ENCODE measurements at places on chromosomes 4 and X.

- no peak for DNase-seq
Observed at GRCh38 chr4:21888195-21888976, 60.2 kb downstream of the KCNIP4 start.

GRCh38 chr4:185792384-185793115 lies 19.4 kb downstream of the SORBS2 start:
- no peak for DNase-seq

- DNase-seq = no peak
Observed at GRCh38 chr4:36919721-36920120, 324.8 kb upstream of the NWD2 start.

DNA sequence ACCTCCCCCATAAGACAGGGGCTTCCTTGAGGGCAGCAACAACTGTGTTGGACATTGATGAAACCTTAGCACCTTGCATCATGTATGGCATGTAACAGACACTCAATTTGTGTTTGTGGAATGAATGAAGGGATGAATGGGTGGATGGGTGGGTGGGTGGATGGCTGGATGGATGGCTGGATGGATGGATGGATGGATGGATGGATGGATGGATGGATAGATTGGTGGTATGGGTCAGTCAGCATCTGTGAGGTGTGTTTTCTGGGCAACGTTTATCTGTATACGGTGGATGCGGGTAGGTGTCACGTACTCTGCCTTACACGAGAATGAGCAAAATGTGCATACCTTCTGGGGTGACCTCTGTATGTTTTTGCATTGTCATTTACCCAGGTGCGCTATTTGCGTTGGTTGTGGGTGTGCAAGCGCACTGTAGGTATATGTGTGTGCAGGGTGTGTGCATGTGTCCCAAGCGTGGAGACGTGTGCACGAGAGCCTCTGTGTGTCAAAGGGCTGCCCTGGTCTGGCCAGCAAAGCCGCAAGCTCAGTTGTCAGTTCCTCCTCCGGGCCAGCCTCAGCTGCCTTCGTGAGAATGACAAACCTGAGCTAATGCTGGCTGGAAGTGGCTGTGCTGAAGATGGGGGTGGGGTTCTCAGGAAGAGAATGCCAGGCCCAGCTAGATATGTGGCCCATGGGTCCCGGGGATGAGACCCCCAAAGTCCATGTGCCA lies 26.5 kb downstream of the ELF4 start:
- DNase-seq = no peak

- no peak for DNase-seq
Observed at GRCh38 chr4:163161536-163162205, 5.0 kb downstream of the NAF1 start.

GRCh38 chrX:120791013-120791643 lies 84.5 kb downstream of the CT47B1 start:
- no peak for DNase-seq

DNA sequence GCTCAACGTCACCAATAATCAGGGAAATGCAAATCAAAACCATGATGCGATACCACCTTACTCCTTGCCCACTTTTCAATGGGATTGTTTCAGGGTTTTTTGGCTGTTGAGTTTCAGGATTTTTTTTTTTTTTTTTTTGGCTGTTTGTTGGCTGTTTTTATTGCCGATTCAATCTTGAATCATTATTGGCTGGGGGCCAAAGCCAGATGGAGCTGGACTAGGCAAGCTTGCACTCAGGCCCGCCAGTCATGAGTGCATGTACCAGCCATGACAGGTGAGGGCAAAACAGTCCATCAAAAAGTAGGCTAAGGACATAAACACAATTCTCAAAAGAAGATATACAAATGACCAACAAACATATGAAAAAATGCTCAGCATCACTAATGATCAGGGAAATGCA lies 13.3 kb downstream of the YIPF7 start:
- DNase-seq = no peak

DNA sequence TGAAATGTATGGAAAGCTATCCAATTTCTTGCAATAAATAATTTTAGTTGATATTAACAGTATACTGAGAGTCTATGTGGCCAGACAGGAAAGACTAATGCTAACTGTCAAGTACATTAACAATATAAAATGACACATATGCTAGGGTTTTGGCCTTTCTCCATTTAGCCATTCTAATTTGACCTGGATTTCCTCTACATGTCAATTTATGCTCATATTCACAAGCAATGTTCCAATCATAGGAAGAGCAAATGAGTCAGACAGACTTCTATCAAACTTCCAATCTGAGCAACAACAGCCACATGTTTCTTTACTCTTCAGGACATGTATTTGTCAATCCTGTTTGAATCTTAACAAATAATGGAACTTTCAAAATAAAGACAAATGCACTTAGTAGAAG lies 53.6 kb downstream of the CORIN start:
- no peak for DNase-seq

DNA sequence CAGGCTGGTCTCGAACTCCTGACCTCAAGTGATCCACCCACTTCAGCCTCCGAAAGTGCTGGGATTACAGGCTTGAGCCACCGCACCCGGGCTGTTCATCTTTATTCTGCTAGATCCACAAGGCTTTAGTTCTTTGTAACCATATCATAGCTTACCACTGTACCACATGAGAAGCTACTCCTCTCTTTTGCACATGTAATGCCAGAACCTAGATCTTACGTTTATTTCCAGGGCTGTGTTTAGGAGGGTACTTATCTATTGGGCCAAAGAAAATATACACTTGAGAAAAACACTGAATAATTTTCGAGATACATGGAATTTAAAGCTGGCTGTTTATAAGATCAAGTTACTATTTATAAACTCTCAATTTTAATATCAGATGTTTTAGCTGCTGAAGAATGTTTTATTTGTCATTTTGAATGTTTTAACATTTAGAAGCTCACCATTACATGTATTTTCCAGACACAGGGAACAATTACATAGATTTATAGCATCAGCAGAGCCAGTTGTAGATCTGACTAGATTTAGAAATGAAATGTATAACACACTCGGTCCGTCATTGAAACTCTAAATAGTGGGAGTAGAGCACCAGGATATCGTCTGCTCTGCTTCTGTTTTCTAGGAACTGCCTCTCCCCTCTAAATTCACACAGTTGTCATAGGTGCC lies 155.3 kb upstream of the HAND2 start:
- no peak for DNase-seq

DNA sequence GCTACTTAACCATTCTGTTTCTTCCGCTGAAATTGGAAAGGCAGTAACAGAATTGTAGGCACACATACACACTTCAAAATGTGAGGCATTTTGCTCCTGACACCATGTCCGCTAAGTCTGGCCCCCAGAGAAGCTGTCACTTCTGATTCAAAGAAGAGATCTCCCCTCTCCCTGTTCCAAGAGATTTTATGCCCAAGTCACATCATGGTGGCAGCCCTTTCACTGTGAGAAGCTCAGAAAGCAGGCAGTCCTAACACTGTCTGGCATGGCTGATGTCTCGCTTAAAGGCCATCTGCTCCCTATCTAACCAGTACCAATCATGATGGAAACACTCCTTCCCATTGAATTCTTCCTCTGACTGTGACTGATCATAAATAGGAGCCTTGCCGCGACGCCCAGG lies 83.9 kb downstream of the BEND2 start:
- no peak for DNase-seq
